ENCODE measurements at places on chromosomes 2 and 18.

DNA sequence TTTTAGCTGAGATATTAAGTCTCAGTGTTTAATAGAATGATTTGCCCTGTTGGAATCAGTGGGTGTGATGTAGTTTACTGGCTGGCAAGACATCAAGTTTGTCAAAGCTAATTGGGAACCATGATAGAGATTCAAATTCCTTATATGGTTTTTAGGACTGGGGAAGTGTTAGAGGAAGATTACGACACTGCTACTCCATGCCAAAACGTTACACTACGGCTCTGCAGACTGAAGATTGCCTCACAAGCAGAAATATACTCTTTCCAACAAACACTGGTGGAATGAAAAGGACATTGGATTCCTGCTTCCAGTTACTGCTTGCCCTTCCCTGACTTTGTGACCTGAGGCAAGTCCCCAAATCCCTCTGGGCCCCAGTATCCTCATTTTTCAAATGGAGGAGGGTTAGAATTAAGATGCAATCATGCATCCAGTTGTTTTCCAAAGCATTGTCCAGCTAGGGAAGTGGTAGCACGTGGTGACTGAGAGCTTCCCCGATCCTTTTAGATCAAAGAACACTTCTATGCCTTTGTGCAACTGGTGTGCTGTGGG, 147.6 kb downstream of the CDC42EP3 start:
- DNase-seq, result no peak

DNA sequence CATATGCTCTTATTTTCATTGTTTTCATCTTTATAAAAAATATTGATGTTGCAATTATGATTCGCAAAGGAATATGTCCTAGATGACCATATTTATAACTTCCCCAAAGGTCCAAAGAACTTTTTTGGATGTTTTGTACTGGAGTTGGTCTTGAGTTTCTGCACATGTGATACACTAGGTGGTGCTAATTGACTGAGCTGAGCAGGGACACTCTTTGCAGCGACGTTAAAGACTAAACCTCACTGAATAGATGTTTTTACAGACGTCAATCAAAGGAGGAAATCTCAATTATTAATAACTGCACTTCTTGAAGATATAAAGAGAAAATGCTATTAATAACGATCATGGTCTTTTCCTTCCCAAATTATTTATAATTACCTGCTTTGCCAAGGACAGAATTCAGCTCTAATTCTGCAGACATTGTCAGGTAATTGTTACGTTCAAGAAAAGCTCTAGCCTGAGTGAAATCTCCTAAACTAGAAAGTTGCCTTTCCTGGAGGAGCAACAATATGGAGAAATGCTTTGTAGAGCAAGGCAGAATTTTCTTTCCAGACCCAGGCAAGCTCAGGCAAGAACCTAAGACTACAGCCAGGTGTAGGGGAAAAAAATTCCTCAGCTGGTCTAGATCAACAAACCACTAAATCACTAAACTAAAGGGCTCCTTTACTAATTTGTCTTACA, 119.3 kb upstream of the RBBP8 start:
- no peak for DNase-seq

- DNase-seq, result no peak
These were observed 44.2 kb downstream of the CEP192 start for GRCh38 chr18:13035249-13035914.

DNA sequence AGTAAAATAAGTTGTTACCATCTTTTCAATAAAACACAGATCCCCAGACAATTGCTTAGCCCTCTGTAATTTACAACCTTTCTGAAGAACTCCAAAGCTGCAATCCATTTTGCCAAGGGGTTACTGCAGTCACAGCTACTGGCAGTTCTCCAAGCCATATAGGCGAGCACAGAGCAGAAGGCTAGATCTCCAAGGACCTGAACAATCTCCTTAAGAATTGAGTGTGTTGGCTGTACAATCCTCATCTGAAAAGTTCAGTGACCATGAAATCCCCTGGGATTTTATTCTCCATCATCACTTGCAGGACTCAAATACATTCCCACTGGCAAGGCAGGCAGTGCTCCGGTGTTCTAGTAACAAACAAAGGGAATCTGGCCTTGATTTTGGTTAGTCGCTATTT, 103.9 kb upstream of the LRP1B start:
- DNase-seq, result no peak

DNA sequence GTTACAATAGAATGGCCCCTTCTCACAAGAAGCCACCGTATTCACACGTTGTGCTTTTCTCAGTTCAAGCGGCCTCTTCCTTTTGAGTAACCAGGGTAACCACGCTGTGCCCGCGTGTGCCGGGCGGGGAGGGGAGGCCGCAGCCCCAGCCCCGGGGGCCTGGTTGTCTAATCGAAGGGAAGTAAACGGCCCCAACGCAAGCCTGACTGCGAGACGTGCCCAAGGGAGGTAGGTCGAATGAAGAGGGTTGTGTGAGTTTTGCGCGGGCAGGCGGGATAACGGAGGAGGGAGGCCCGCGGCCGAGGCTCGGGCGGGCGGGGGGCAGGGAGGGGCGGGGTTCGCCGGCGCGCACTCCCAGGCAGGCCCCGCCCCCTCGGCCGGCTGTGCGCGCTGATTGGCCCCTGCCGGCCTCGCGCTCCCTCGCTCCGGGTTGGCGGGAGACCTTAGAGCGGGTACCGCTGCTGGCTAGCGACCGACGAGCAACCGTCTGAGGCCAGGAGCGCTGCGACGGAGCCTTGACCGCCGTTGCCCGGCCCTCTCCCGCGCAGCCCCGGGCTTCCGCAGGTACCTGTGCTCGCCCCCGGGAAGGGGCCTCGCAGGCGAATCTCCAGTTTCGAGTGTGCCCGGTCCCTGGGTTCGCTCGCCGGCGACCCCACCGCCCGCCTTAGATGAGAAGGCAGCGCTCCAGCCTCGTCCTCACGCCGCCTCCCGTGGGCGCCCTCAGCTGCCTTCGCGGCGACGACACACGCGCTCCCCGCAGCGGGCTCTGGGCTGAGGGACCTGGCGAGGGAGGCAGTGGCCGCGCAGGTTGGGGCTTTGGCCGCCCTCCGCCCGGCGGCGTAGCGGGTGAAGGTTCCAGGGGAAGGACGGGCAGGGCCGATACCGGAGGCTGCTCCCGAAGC, at the start of gene SPDYA:
TSS of gene SPDYA (plus strand) at position 451 of the 902 bp plus-strand sequence. CDS start 5,181 bp downstream, outside the sequence.
- no peak for DNase-seq

GRCh38 chr2:174868878-174869277, 104.6 kb upstream of the CHRNA1 start:
- no peak for DNase-seq

DNA sequence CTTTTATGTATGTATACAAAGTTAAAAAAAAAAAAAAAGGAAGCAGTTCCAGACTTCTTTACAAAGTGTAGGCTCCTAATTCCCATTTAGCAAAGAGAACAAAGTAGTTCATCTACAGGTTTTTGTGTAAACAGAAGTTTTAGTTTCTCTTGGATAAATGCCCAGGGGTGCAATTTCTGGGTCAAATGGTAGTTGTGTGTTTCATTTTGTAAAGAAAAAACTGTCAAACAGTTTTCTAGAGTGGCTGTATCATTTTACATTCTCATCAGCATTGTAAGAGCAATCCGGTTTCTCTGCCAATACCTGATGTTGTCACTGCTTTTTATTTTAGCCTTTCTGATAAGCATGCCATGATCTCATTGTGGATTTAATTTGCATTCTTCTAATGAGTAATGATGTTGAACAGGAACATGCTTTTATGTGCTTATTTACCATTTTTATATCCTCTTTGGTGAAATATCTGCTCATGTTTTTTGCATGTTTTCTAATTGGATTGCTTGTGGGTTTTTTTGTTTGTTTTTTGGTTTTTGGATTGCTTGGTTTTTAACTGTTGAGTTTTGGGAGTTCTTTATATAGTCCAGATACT, 16.6 kb upstream of the PSME4 start:
- no peak for DNase-seq

- no peak for DNase-seq
These were observed 27.7 kb upstream of the SEMA4C start for GRCh38 chr2:96897491-96898134.

GRCh38 chr2:204982303-204982702, 437.0 kb downstream of the PARD3B start:
- DNase-seq, result no peak

DNA sequence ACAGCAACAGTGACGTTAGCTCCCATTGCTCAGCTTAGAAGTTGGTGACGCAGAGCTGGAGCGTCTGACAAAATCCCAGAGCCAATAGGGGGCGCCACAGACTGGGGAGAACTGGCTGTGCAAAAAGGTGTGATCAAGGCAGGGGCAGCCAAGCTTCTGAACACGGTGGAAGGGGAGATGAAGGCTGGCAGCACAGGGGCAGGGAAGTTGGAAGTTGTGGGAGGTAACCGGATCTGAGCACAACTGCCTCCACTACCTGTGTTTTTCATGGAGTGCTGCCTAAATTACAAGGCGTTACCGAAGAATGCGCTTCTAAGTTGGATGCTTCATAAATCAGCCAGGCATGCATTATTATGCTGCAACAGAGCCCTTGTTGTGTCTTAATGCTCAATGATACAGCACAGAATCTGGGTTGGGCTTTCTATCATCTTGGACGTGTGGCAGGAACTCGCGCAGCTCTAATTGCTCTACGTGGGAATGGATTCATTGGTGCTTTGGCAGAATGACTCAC, 370.0 kb downstream of the SLC4A3 start:
- DNase-seq, result peak; percentile 73

- no peak for DNase-seq
These were observed 227.5 kb upstream of the SMAD2 start for GRCh38 chr18:48157956-48158355.

GRCh38 chr2:4678927-4679326, 975.6 kb downstream of the DCDC2C start:
- no peak for DNase-seq

DNA sequence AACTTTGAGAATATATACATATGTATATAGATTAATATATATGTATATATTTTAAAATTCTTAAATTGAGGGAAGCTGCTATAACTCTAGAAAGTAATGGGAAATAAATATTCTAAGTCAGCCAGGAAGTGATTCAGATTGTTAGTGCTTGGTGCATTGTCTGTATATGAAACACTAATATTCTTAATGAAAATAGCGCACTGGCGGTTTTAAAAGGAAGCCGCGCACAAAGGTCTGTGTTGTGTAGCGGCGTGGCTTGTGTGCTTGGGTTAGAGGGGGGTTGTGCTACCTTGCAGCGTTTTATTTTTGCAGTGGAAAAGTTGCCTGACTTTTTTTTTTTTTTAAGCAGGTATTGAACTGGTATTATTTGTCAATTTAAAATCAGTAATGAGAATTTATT, 11.3 kb downstream of the TSHZ1 start:
- no peak for DNase-seq

DNA sequence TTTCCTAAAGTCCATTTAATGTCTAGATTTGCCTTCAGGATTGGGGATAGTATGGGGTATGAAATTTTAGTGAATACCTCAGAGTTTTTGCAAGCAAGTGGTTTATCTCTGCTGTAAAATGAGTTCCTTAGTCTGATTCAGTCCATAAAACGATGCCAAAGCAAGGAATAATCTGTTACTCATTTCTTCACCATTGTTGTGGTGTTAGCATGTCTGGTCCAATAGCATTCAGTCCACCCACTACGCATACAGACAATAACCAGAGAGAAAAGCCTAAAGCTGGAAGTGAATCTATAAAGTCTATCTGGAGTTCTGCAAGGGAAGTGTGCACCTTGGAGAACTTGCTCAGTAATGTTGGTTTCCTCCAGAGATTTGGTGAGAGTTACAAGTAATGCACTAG, 12.9 kb upstream of the DPP4 start:
- no peak for DNase-seq

- no peak for DNase-seq
These were observed 673 bp downstream of the CENPO start for GRCh38 chr2:24793761-24794435.

DNA sequence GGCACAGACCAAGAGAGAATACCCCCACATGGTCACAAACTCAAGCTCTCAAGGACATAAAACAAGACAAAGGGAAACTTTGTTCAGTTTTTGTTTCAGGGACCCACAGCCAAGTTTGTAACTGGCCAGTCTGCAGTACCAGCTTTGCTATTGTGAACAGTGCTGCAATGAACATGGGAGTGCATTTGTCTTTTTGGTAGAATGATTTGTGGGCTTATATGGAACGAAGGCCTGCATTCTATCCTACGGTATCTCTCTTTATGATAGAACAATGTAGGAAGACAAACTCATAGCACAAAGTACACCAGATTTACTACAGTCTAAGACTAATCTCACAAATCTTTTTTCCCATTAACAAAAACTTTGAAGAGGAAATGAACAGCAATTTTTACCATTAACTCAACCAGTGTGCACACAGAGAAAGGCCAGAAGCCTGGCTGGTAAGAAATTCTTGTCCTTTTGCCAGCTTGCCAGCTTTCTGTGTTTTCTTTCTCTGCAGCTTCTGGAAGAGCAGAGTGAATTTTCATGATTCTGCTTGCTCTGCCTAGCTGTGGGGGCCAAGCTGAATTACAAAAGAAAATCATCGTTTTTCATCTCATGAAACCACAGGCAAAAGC, 37.1 kb upstream of the FEZ2 start:
- no peak for DNase-seq

- no peak for DNase-seq
These were observed 992.3 kb upstream of the FANCL start for GRCh38 chr2:59233448-59233847.

DNA sequence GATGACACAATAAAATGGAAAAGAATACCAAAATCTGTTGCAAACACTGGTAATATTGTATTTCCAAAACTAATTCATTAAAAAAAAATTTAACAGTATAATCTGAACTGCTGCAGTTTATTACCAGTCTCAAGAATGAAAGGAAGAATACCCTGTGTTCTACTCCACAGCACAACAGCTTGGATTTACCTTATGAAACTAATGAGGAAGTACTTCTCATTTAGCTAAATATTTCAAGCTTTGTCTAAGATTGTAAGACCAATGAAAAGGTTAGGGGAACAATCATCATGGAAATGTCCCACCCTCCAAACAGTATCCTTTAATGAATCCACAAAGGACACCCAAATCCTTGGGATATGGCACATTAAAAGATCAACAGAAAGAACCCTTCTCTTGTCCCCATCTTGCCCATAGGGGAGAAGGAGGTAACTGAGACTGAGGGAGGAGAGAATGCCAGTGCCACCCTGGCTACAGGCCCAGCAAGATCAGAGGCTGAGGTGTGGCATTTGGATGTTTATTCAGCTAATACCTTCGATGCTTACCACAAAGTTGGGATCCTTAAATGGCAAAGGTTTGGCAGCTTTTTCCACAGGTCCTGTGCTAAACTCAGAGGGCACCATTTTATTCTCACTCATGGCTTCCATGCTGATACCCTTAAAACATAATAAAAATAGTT, 17.7 kb downstream of the INO80C start:
- no peak for DNase-seq

DNA sequence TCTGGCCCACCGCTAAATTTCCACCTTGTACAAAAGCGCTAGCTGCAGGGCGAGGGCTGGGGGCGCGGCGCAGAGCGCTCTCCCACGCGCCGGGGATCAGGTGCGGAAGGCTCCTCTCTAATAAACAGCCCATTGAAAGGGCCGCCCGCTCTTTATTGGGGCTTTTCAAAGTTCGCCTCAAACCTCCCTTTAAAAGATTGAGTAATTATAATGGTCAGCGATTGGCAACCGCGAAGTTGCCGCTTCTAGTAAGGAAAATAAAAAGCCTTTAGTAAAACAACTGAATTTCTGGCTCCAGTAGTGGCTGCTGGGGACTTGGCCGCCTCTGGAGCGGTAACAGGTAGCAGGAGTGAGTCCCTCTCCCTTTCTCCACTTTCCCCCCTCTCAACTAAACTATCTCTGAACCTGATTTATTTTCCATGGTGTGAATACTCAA, 755 bp downstream of the NEUROD1 start:
- no peak for DNase-seq

GRCh38 chr18:13461936-13462335, 243.4 kb downstream of the LDLRAD4 start:
- no peak for DNase-seq
